Osteocyte (in vitro differentiated cells): ENCODE measurements at places on chromosomes 2 and 18.

GRCh38 chr18:62602706-62603105 lies 79.9 kb downstream of the ZCCHC2 start:
- no peak for DNase-seq

- DNase-seq: no peak
Measured at GRCh38 chr2:133365117-133365516, 203.1 kb downstream of the NCKAP5 start.

GRCh38 chr2:98191883-98192282 lies 104.9 kb downstream of the VWA3B start:
- no peak for DNase-seq

DNA sequence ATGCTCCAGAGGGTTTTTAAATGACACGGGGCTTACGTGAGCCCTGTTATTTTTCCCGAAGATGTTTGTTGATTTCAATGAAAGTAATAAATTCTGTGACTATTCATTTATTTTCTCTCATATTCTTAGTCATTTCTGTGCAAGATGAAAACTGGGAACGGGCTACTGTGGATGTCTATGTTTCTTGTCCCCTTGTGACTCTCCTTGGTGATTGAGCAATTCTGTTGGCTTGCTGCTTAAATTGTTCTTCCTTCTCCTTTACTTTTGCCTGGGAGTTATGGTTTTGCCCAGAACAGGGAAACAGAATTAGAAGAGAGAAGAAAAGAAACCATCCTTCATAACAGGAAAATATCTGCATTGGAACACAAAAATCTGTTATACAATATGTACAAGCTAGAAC lies 508.2 kb upstream of the DSEL start:
- DNase-seq: no peak

- DNase-seq: no peak
Measured at GRCh38 chr2:180247658-180248057, 240.6 kb upstream of the CWC22 start.

DNA sequence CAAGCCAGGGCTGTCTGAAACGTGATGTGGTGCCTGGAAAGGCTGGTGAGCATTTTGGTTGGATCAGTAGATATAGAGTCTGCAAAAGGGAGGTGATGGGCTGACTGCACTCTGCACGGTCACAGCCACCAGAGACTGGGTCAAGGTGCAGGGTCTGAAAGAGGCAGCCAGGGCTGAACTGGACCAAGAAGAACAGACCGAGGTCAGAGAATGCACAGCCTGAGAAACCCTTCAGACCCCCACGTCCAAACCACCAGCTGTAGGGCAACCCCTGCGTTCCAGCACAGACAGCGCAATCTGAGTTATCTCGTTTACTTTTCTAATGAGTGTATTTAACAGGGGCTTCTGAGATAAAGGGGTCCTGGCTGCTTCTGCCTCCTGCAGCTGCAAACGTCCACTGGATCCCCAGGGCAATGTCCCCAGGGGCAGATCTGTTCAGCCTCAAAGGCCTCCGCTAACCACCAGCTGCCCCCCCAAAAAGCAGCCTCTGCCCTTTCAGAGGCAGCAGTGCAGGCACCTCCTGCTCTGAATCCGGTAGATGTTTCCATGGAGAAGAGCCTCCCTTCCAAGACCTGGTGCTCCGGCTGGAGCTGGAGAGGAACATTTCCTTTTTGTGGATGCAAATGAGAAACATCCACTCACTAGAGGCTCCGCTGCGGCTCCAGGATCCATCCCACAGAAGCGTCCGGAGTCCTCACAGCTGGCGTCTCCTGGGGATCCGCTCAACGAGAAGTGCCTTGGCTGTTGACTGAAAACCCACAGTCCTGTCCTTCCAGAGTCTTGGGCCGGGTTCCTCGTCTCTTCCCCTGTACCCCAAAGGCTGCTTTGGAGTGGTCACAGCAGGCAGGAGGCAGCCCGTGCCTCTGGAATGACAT lies 970 bp upstream of the KCNG2 start:
- DNase-seq: no peak

DNA sequence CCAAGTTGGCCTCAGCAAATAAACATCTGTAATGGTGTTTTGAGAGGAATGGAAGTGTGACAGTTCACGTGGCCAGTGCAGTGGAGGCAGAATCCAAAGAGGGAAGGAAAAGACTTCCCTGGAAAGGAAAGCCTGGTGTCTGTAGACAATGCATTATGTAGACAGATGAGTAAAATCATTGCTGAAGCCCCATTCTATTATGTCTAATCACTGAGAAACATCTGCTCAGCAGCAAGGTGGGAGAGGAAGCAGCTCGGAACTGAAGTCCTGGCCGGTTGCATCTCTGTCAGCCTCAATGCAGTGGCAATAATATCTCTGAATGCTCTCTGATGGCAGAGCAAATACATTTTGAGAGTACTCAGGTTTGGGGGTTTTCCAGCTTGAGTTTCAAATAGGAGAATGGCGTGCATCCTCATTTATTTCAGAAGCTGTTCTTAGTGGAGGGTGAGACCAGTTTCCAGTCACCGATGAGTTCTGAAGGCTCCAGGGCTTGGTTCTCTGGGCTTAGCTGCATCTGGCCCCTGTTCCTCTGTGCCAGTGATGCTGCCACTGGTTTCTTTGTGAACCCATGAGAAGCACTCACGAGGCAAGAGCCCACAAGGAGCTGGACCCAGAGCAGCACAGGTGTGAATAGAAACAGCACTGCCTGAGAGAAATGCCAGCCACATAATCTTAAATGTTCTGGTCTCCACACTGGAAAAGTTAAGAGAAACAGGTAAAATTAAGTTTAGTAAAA lies 63.3 kb downstream of the RPIA start:
- no peak for DNase-seq

- no peak for DNase-seq
Measured at GRCh38 chr18:46293742-46294181, 189.6 kb downstream of the HAUS1 start.

DNA sequence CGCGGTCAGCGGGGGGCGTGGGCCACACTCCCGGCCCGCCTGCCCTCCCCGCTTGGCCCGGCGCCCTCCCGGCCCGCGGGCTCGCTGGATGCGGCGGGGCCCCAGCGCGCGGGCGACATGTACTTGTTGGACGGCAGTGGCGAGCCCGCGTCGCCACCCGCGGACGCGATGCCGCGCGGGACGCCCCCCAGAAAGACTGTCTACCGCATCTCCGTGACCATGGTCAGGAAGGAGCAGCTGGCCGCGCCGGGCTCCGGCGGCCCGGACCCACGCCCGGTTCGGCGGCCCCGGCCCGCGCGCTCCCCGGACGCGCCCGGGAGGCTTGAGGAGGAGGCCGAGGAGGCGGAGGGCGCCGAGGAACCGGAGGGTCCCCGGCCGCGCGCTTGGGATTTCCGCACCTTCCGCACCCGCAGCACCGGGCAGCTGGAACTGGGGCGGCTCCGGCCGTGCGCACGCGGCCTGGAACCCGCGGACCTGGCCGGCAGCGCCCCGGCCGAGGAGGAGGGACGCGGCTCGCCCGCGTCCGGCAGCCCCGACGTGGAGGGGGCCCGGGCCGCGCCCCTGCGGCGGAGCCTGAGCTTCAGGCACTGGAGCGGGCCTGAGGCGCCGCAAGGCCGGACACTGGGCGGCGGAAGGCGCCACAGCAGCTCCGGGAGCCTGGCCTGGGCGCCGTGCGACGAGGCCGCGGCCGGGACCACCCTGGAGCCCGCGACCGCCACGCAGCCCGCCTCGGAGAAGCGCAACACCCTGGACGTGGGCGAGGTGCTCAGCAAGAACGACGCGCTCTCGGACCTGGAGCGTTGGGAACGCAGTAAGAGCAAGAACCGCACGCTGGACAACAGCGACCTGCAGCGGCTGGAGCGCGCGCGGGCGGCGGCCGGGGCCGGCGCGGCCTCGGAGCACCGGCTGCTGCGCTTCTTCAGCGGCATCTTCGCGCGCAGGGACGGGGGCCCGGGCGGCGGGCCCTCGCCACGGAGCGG lies 176.4 kb downstream of the AGAP1 start:
- peak; percentile 88 for DNase-seq

DNA sequence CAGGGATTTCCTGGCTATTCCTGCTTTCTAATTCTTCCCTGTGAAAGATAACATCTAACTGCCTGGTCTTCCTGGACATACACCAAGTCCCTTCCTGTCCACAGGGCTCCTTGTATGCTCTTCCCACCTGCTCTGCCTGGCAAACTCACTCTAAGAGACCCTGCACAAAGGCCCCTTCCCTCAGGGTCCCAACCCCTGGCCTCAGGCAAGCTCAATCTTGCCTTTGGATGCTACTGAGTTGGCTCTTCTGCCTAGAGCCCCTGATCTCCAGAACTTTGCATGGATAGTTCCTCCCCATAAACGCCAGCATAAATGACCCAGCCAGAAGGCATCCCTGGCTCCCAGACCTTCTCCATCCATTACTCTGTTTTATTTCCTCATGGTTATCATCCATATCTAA lies 98.3 kb upstream of the OTOS start:
- DNase-seq: peak; percentile 54

- no peak for DNase-seq
Measured at GRCh38 chr18:13220361-13220991, 1.9 kb downstream of the LDLRAD4 start.

- no peak for DNase-seq
Measured at GRCh38 chr2:153474407-153474806, 4.2 kb downstream of the RPRM start.

DNA sequence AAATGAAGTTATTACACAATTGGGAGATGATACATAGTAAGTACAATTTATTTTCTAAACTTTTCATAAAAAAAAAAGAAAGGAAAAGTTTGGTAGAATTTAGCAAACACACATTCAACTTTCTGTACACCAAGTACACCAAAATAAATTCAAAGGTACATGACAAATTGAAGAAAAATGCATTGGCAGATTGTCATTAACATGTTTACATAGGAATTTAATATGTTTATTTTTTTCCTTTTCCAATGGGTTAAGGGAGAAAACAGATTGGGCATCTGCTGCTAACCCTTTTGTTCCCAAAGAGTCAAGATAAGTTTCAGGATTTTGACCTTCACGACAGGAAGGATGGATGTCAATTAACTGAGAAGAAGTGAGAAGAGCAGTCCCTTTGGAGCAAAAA lies 620.4 kb downstream of the XIRP2 start:
- DNase-seq: no peak

GRCh38 chr2:238582159-238582558 lies 155.4 kb downstream of the ASB1 start:
- DNase-seq: no peak

- DNase-seq: no peak
Measured at GRCh38 chr2:120673571-120674061, 62.1 kb upstream of the GLI2 start.

DNA sequence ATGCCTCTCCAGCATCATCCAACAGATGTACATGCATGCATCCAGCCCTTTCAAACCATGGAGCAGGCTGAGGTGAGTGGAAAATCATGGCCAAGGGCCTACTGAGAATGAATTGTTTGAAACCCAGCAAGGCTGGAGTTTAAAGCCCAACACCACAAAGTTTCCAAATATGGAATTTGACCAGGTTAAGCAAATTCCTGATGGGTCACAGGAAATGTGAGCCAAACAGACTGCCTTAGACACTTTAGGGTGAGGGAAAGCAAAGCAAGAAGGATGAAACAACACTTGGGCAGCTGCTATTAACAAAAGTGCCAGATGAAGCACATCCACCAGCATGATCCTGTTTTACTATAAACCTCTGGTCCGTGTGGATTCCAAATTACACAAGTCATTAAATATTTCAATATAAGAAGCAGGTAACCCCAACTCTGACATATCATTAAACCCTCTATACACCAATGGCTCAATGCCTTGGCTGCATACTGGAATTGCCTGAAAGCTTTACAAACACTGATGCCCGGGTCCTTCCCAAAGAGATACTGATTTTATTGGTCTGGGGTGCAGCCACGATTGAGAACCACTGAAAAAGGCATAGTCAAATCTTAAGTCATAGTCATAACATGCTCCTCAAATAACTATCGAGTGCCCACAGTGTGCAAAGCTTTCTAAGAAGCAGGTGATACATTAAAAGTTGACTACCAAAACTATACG lies 9.1 kb downstream of the KLF7 start:
- no peak for DNase-seq

DNA sequence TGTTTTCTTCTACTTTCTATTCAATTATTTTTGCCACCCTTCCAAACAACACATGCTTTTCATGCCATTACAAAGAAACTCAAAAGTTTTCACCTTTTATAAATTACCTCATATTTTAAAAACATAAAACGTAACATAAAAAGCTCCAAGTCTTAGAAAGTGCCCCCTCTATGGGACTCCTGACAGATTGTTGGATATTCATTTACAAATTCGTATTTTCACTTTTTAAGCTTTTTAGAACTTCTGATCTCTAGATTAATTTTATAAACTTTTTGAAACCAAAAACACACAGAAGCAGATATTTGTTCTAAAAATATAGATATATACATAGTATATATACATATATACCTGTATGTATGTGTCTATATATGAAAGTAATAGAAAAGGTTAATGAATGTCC lies 1.5 kb downstream of the COL5A2 start:
- no peak for DNase-seq

GRCh38 chr2:178949584-178949983 lies 100.4 kb downstream of the CCDC141 start:
- no peak for DNase-seq

- no peak for DNase-seq
Measured at GRCh38 chr2:225010804-225011203, 31.5 kb downstream of the DOCK10 start.

GRCh38 chr2:75328156-75328555 lies 128.8 kb upstream of the TACR1 start:
- DNase-seq: no peak

DNA sequence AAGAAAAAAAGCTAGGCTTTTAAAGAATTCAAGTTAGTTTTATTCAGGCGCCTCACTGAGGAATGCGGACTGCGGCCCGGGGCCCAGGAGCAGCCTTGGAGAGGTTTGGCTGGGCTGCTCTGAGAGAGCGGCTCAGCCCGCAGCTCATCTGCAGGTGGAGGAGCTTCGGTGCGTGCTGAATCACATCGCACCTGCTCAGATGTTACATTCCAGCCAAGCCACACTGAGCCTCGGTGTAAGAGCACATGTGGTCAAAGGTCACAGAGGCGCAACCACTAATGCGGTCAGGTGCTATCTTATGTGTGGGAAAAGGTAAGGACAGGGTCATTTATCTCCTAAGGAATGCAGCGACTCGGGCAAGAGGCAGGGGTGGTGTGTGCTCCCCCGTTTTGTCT lies 17.1 kb upstream of the CNDP1 start:
- peak; percentile 54 for DNase-seq

DNA sequence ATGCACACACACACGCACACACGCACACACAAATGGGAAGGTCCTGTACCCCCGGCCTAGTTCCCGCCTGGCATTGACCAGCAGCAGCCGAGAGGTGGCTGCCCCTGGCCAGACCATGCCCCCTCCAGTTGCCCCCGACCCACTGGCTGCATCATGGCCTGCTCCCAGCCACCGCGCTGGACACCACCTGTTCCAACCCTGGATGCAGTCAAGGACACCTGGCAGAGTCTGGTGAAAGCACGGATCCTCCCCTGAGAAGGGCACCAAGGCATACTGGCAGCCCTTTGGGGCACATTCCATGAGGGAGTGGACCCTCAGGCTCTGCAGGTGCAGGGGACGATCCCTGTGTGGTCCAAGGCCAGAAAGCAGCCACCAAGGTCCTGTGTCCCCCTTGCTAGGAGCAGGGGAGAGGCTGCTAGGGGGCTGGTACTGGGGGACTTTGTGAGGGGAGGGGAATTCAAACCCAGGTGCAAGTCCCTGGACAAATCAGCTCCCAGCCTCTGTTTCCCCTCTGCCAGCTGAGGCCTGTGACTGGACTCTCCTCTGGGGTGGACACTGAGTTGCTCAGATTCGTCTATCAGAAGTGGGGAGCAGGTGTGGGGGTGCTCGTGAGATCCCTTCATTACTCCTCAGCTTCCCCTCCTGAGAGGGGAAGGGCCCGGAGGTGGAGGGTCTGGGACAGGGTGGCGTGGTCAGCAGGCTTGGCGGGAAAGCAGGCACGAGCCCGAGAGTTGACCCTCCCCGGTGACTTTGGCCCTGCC lies 3.5 kb downstream of the ESPNL start:
- DNase-seq: peak; percentile 81
